Type B pancreatic cell (in vitro differentiated cells): ENCODE measurements at places on chromosomes 2 and 18. TPM values are rescaled to one million over a fixed set of nuclear protein-coding genes. Genes with fewer than 3 reads are reported as not detected.
A peak's percentile ranks its signal among the peaks of the same experiment; 100 is the strongest.

GRCh38 chr2:173058097-173058496 is 17.5 kb upstream of the MAP3K20 start:
- peaks cover 4% of the 10 kb centered on the region for H3K27me3 ChIP-seq
- peaks cover 6% of the 10 kb centered on the region for H3K4me1 ChIP-seq
- no peak overlapping the region for H3K27ac ChIP-seq
- DNase-seq: no peak
- no peak overlapping the region for H3K4me3 ChIP-seq

- H3K36me3 ChIP-seq: peaks cover 3% of the 10 kb centered on the region
- peak overlapping the region; percentile 91 for H3K4me3 ChIP-seq
- no peak for DNase-seq
- H3K27me3 ChIP-seq: peaks cover 43% of the 10 kb centered on the region
- peak overlapping the region; percentile 82 for H3K27ac ChIP-seq
- peaks cover 41% of the 10 kb centered on the region for H3K4me1 ChIP-seq
Measured at GRCh38 chr2:162072976-162073887, 783 bp downstream of the DPP4 start.

DNA sequence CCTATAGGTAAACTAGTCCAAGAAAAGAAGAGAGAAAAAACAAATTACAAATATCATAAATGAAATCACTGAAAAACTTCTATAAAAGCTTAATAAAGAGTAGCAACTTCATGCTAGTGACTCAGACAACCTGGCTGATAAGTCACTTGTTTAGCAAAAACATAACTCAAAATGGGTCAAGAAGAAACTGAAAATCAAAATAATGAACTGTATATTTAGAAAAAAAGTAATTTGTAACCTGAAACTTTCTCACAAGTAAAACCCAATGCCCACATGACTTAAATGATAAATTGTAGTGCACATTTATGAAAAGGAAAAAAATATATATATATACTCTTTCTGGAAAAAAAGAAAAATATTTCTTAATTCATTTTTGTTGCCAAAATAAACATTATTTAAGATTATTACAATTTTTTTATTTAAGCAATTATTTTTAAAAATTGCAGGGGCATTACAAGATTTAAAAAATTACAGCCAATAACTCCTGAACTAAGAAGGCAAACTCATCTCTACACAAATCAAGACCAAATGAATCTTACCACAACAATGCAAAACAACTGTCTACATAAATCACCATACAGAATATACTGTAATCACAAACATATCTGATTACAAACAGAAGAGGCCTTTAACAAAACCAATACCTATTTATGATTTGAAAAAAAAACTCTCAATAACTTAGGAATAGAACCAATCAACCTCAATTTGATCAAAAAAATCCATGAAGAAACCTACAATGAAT is 406.3 kb downstream of the CDH7 start:
- H3K36me3 ChIP-seq: no peaks in the 10 kb centered on the region
- no peak overlapping the region for H3K4me3 ChIP-seq
- no peaks in the 10 kb centered on the region for H3K27me3 ChIP-seq
- no peak for DNase-seq
- no peak overlapping the region for H3K27ac ChIP-seq

DNA sequence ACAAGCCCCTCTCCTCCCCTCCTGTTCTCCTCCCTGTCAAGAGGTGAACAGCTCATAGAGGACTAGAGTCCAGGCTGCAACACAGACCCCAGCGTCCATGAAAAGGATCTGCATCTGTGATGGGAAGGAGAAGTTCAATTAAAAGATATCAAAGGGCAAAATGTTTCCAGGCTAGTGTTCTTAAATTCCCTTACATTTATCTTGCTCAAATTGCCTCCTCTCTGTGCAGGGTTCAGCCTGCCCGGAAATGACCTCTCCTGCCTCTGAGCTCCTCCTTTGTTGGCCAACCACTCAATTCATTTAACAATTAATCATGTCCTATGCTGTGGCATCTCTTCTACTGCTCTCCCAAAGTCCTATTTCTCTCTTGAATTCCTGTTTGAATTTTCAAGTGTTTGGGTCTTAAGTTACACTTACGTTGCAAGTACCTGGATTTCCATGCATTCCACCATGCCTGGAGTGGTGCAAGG is 105.3 kb downstream of the TSN start:
- peaks cover 3% of the 10 kb centered on the region for H3K27me3 ChIP-seq
- peaks cover 16% of the 10 kb centered on the region for H3K4me1 ChIP-seq
- no peaks in the 10 kb centered on the region for H3K36me3 ChIP-seq
- H3K4me3 ChIP-seq: no peak overlapping the region

- peaks cover 36% of the 10 kb centered on the region for H3K4me1 ChIP-seq
- DNase-seq: no peak
- peak overlapping the region; percentile 36 for H3K27ac ChIP-seq
- H3K4me3 ChIP-seq: peak overlapping the region; percentile 15
- no peaks in the 10 kb centered on the region for H3K36me3 ChIP-seq
- peaks cover 3% of the 10 kb centered on the region for H3K27me3 ChIP-seq
Measured at GRCh38 chr2:42021464-42021863, 26.4 kb upstream of the PKDCC start.

DNA sequence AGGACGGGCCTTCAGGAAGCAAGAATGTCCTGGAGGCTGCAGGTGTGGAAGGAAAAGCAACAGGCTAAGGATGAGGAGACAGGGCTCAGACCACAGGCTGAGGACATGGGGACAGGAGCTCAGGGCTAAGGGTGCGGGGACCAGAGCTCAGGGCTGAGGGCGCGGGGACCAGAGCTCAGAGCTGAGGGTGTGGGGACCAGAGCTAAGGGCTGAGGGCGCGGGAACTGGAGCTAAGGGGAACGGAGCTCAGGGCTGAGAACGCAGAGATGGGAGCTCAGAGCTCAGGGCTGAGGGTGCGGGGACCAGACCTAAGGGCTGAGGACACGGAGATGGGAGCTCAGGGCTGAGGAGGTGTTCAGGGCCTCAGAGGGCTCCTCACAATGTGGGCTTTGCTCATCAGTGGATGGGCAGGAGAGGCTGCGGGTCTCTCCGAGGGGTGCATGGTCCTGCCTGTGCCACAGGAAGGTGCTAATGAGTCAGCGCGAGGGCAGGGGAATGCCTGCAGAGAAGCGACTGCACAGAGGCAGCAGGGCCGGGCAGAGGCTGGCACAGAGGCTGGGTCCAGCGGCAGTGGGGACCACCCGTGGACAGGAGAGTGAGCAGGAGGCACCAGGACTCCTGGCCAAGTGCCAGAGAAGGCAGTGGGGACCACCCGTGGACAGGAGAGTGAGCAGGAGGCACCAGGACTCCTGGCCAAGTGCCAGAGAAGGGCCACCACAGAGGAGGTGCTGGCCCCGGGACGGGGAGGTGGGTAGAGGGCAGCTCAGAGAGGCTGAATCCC is 271.7 kb downstream of the TWIST2 start:
- H3K27ac ChIP-seq: no peak overlapping the region
- H3K4me3 ChIP-seq: no peak overlapping the region
- peaks cover 3% of the 10 kb centered on the region for H3K36me3 ChIP-seq
- no peak for DNase-seq

- no peaks in the 10 kb centered on the region for H3K27me3 ChIP-seq
- no peak overlapping the region for H3K27ac ChIP-seq
- H3K4me3 ChIP-seq: no peak overlapping the region
- H3K36me3 ChIP-seq: peaks cover 7% of the 10 kb centered on the region
Measured at GRCh38 chr2:99153921-99154604, 679 bp downstream of the TSGA10 start.

- H3K4me3 ChIP-seq: no peak overlapping the region
- DNase-seq: no peak
- H3K27ac ChIP-seq: no peak overlapping the region
Measured at GRCh38 chr2:198659096-198659870, 798.5 kb downstream of the SATB2 start.

DNA sequence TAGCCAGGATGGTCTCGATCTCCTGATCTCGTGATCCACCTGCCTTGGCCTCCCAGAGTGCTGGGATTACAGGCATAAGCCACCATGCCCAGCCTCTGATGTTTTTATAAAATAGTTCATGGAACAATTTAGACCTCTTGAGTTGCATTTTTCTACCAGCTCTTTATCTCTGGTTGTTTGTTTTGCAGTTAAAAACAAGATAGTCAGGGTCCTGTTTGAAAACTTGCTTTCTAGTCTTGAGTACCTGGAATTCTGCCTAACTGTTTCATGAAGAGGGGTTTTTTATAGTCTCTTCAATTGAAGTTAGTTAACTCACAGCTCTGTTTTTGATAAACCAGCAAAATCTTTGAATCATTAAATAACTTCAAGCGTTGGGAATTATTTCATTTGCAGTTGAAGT is 244.8 kb downstream of the PARD3B start:
- H3K27ac ChIP-seq: no peak overlapping the region
- no peaks in the 10 kb centered on the region for H3K36me3 ChIP-seq
- H3K4me1 ChIP-seq: no peaks in the 10 kb centered on the region
- no peaks in the 10 kb centered on the region for H3K27me3 ChIP-seq
- H3K4me3 ChIP-seq: no peak overlapping the region

GRCh38 chr2:217184242-217184641 is 324.4 kb upstream of the TNP1 start:
- no peak for DNase-seq
- H3K4me1 ChIP-seq: peaks cover 16% of the 10 kb centered on the region
- H3K36me3 ChIP-seq: peaks cover 4% of the 10 kb centered on the region
- no peak overlapping the region for H3K4me3 ChIP-seq

DNA sequence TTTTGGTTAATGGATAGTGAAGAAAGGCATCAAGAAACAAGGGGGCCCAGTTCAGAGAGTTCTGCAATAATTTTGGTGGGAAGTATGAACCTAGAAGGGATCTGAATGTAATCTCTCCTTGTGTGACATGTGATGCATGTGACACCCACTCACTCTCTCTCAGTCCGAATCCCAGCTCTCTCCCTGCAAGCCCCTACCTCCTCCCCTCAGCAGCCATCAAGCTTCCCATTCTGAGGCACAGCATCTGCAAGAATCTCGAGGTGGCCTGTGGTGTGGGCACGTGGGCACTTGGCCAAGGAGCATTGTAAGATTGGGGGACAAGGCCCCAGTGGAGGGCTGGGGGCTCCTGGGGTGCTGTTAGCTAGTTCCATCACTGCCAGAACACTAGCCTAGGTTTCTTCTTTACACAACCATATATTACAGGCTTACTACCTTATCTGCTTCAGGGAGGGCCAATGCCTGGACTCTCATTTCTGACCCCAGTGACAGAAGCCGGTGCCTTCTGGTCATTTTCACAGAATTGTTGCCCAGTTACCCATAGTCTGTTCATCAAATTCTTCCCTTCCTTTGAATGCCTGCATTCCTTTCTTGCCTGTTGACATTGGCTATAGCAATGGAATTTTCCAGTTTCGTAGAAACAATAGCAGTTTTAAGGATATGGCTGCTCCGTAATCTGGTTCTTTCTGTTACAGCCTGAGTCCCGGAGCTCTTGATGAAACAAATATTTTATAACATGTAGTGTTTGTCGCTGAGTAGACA is 13.3 kb upstream of the LCLAT1 start:
- H3K27me3 ChIP-seq: no peaks in the 10 kb centered on the region
- DNase-seq: no peak
- H3K4me3 ChIP-seq: no peak overlapping the region
- H3K4me1 ChIP-seq: peaks cover 5% of the 10 kb centered on the region
- no peaks in the 10 kb centered on the region for H3K36me3 ChIP-seq

- H3K27ac ChIP-seq: no peak overlapping the region
- no peak for DNase-seq
- peaks cover 54% of the 10 kb centered on the region for H3K4me1 ChIP-seq
- H3K36me3 ChIP-seq: peaks cover 16% of the 10 kb centered on the region
- H3K4me3 ChIP-seq: no peak overlapping the region
- H3K27me3 ChIP-seq: no peaks in the 10 kb centered on the region
Measured at GRCh38 chr2:148903979-148904378, 29.0 kb downstream of the KIF5C start.

GRCh38 chr2:30611583-30611982 is 164.5 kb downstream of the LCLAT1 start:
- H3K27me3 ChIP-seq: no peaks in the 10 kb centered on the region
- peak overlapping the region; percentile 25 for H3K27ac ChIP-seq
- peaks cover 13% of the 10 kb centered on the region for H3K36me3 ChIP-seq
- peak overlapping the region; percentile 32 for H3K4me3 ChIP-seq
- no peak for DNase-seq

DNA sequence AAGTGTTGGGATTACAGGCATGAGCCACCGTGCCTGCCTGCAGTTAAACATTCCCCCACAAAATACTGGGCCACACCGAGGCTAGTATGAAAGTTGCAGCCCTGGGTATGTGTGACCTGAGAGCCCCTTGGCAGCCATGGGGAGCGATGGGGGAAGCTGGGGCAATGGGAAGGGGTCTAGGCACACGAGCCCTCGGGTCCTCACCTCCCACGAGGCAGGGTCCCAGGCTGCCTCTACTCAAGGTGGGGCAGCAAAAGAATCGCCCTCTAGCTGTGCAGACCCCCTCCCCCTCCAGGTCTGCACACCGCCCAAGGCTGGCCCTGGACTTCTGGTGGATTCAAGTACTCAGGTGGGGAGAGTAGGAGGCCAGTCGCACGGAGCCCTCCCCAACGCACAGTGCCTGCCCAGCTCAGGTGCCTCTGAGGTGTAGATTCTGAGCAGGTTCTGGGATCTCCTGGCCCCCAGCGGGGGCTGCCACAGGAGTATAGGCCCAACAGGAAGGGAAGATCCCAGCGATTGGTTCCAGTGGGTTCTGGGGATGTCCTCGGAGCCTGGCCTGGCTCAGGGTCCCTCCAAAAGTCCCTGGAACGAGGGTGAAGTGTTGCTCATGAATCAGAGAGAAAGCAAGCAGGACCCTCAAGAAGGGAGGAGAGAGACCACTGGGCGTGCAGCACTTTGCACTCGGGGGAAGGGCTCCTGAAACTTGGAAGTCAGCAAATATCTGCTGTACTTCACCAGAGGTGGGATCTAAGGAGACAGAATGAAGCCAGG is 2.6 kb downstream of the GPR35 start:
- H3K4me1 ChIP-seq: no peaks in the 10 kb centered on the region
- no peak overlapping the region for H3K27ac ChIP-seq
- H3K27me3 ChIP-seq: no peaks in the 10 kb centered on the region

DNA sequence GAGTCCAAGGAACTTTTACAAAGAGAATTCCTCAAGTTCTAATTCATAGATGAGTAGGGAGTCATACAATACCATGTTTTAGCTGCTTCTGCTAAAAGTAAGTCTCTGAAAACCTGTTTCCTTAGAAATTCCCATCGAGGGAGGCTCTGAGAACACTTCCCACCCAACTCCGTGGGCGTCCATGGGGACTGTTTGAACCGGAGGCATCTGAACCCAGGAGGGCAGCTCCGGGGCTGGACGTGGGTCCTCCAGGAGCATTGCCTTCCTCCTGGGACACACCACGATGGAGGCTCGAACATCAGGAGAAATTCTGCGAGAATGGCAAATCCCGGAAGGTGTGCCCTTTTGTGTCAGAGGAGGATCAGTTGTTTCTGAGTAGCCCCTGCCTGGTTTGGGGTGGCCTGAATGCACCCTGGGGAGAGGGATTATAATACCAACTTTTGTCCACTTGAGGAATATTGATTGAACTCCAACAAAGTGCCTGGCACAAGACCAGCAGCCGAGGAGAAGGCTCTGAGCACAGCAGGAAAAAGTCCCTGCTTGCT is 327.5 kb upstream of the SALL3 start:
- DNase-seq: no peak
- H3K27ac ChIP-seq: no peak overlapping the region
- H3K36me3 ChIP-seq: peaks cover 3% of the 10 kb centered on the region
- no peaks in the 10 kb centered on the region for H3K4me1 ChIP-seq
- no peaks in the 10 kb centered on the region for H3K27me3 ChIP-seq
- no peak overlapping the region for H3K4me3 ChIP-seq

Gene CRYBA2
- total RNA-seq: 77.3 and 179 TPM in 2 replicates

Gene METTL21A
- 23.1 and 26.4 TPM in 2 replicates for total RNA-seq

Gene ACTG2
- total RNA-seq: 4.2 and 13.7 TPM in 2 replicates

Gene SLC14A1
- total RNA-seq: 0.76 and 2.4 TPM in 2 replicates

Gene NXPH2
- 1.1 and 5.0 TPM in 2 replicates for total RNA-seq

Gene PPP1R1C
- 1.4 and 7.4 TPM in 2 replicates for total RNA-seq

Gene POLR1B
- 29.3 and 39.9 TPM in 2 replicates for total RNA-seq

Gene CCDC85A
- total RNA-seq: 2.1 and 5.4 TPM in 2 replicates

Gene CRYGD
- not detected in 2 replicates for total RNA-seq

Gene IL36RN
- total RNA-seq: 12.0 and 17.7 TPM in 2 replicates

Gene NCKAP5
- total RNA-seq: 7.7 and 11.2 TPM in 2 replicates

Gene WNT6
- total RNA-seq: 24.7 and 123 TPM in 2 replicates
